Forelimb muscle (tissue), 1 donor: ENCODE measurements at places on chromosomes 3 and 15. TPM values are rescaled to one million over a fixed set of nuclear protein-coding genes. Genes with fewer than 3 reads are reported as not detected.

The THSD4 gene
- polyA plus RNA-seq = 21.8 TPM

The PLA2G4D gene
- polyA plus RNA-seq = 0.14 TPM

DNA sequence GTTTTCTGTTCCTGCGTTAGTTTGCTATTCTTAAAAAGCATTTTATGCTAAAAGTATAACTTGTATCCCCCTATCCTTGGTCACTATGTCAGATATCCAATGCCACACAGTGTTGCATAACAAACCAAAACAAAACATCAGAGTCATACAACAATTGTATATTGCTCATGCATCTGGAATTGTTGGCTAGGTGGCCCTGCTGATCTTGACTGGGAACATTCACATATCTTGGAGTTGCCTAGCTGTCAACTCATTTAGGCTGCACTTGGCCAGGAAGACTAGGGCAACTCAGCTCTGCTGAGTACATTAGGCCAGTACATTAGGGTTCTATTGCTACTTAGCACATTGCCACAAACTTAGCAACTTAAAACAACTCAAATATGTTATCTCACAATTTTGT, 706.5 kb upstream of the UBE2E2 start:
- DNase-seq = no peak

The PRTG gene
- 3.2 TPM for polyA plus RNA-seq

DNA sequence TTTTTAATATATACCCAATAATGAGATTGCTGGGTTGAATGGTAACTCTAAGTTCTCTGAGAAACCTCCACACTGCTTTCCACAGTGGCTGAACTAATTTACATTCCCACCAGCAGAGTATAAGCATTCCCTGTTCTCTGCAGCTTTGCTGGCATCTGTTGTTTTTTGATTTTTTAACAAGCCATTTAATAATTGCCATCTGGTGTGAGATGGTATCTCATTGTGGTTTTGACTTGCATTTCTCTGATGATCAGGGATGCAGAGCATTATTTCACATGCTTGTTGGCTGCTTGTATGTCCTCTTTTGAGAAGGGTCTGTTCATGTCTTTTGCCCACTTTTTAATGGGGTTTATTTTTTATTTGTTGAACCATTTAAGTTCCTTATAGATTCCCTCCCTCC, 75.0 kb upstream of the EPHB3 start:
- DNase-seq = no peak

GRCh38 chr15:38324939-38325647, 72.5 kb downstream of the SPRED1 start:
- DNase-seq = no peak

GRCh38 chr3:52299879-52300611, 12.4 kb downstream of the GLYCTK start:
- DNase-seq = no peak
